ENCODE measurements at places on chromosomes 11 and 22. TPM values are rescaled to one million over a fixed set of nuclear protein-coding genes. Genes with fewer than 3 reads are reported as not detected.

The TRIM48 gene
- not detected for total RNA-seq

The OR2AT4 gene
- total RNA-seq = not detected

The DBX1 gene
- not detected for total RNA-seq

The TSPAN18 gene
- 66.7 TPM for total RNA-seq

The SCO2 gene
- total RNA-seq = 11.7 TPM

The MMP3 gene
- not detected for total RNA-seq

The CD151 gene
- 33.5 TPM for total RNA-seq
